ENCODE measurements at places on chromosomes 11 and 22.

DNA sequence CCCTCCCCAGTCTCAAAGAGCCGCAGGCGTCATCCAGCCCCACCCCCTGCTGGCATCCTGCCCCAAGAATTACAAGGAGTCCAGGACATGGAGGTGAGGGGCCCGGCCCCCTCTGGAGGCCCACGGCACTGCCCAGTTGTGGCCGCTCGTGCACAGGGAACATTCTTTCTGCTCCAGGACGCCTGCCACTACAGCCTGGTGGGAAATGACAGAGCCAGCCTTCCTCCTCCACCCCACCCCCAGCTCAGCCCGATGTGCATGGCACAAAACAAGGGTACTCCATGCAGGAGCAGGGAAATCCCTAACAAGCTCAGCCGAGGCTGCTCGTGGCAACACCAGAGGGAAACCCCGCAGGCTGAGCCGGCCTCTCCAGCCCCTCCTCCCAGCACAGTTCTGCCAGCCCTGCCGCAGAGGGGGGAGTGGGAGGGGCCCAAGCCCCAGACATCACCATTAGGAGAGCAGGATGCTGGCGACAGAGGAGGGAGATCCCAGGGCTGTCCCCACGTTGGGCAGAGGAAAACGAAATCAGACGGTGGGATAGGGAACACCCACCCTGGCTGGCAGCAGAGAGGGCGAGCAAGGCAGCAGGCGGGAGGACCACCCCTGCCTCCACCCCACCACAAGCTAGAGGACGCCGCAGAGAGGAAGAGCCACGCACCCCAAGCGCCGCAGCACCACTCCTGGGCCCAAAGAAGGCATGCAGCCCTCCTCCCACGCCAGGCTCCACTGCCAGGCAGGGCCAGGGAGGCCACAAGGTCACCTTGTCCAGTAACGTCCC, 10.0 kb downstream of the IGSF9B start:
- DNase-seq: no peak

- no peak for DNase-seq
Measured at GRCh38 chr11:115017529-115017928, 339.2 kb downstream of the NXPE2 start.

- no peak for DNase-seq
Measured at GRCh38 chr11:121904148-121904547, 211.9 kb downstream of the BLID start.

GRCh38 chr11:126840201-126840886, 160.2 kb downstream of the KIRREL3 start:
- DNase-seq: no peak

- DNase-seq: no peak
Measured at GRCh38 chr11:19714387-19715363, 2.0 kb downstream of the NAV2 start.

DNA sequence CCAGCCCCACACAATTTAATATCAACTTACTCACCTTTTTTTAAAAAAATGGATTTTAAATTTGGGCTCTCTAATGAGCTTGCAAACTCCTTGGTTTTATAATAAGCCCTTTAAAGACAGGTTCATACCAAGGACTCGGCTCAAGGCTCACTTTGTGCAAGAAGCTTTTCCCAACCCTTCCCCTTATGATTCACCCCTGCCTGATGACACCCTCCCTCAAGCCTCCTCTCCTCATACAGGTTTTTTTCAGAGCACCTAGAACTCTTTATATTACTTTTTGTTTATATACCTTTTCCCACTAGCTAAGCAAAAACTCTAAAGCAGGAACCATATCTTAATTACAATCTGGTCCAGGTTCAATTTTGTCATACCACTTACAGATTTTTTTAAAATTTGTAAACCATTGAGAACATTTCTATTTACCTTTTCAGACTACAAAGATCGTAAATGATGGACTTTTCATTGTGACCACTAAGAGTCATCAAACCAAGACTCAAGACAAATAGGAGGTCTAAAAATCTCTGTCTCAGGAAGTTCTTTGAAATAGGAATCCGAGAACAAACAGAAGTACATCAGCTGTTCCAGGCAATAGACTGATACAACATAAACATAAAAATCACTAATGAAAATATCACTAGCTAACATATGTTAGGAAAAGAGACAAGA, 13.1 kb upstream of the EXPH5 start:
- no peak for DNase-seq

DNA sequence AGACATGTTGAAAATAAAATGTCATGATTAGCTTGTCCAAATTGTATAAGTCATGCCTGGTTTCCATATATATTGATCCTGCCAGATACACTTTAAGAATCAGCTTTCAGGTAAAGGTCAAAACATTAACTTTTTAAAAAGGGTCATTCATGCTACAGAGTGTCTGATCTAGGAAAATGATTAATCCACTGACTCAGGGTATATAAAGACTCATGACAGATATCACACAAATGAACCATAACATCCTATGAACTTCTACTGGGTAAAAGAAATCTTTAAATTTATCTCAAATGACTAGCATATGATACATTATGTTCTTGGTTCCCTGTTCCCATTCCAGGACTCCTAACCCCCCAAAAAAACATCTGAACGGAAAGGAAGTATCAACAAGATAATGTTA, 11.7 kb downstream of the MRTFA start:
- DNase-seq: no peak

- DNase-seq: no peak
Measured at GRCh38 chr22:40660730-40661129, 18.6 kb upstream of the MCHR1 start.

GRCh38 chr11:93524173-93524536, 19.0 kb downstream of the SMCO4 start:
- DNase-seq: no peak

- DNase-seq: no peak
Measured at GRCh38 chr11:95908826-95909225, 15.1 kb downstream of the MTMR2 start.

DNA sequence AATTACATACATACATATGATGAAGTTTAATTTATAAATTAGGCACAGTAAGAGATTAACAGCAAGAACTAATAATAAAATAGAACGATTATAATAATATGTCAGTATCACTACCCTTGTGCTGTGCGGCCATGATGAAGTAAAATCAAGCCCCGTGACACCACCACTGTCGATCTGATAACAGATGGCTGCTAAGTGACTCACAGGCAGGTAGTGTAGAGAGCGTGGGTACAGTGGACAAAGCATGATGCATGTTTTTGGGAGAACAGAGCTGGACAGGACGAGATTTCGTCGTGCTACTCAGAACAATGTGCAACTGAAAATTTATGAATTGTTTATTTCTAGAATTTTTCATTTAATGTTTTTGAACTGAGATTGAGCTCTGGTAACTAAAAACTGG, 108.4 kb upstream of the TIMP3 start:
- DNase-seq: no peak

GRCh38 chr11:78030429-78031325, 7.6 kb upstream of the KCTD14 start:
- DNase-seq: no peak

DNA sequence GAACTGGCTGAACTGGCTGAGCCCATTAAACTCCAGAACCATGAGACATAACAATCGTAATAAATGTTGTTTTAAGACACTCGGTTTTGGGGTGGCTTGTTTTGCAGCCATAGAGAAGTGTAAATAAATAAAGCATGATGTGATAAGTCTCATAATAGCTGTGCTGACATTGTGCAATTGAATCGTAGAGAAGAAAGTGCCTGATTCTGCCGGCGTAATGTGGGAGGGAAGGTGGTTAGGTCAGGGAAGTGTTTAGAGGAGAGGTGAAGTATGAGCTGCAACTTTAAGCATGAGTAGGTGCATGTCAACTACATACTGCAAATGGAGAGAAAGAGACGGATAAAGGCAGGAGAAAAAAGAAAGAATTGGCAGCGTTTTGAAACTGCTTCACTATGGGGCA, 217.1 kb downstream of the BLID start:
- no peak for DNase-seq

DNA sequence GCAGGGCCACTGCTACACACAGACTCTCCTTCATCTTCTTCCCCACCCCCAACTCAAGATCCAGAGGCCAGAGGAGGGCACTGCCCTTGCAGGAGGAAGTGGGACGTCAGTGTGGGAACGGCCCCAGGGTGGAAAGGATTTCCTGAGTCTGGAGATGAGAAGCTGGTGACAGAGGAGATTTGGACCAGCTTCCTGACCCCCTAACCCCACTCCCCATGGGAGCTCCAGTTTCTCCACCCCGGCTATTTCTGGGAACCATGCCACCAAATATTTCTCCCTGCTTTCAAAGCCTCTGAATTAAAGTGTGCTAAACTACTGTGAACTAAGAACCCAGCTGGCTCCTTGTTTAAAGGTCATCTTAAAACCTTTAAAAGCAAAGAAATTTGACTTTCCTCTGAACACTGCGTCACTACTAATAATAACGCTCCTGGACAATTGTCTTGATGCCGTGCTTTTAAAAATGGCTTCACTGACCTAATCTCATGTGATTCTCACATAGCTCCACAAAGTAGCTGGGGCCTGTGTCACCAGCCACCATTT, 46.6 kb downstream of the CWC15 start:
- DNase-seq: no peak

DNA sequence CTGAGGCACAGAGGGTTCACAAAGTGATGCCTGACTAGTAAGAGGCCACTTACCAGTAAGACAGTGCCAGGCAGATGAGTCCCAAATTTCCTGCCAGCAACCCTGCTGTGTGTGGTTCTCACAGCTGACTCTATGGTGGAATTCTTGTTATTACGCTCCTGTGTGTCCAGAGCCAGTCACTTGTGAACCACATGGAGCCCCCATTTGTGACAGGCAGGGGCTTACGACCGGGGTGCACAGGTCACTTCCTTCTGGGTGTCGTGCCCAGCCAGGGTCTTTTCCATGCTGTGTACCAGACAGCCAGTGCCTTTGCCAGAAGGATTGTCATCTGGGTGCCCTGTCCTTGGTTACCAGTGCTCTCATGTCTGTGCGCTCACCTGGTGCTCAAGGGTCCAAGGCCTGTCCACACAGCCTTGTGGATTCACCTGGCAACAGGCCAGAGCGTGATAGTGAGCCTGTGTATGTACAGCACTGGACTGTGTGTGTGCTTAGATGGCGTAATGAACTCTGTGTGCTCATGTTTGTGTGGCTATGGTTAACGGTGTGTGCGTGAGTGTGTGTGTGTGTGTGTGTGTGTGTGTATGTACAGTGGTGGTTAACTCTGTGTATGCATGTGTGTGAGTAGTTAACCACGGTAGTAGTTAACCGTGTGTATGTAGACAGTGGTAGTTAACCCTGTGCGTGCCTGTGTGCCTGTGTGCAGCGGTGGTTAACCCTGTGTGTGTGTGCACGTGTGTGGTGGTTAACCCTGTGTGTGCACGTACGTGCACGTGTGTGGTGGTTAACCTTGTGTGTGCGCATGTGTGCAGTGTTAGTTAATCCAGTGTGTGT, 18.6 kb downstream of the GRAMD4 start:
- peak; percentile 71 for DNase-seq

- no peak for DNase-seq
Measured at GRCh38 chr11:60375316-60375715, 3.0 kb upstream of the MS4A7 start.

GRCh38 chr11:1729692-1730011, 20.7 kb downstream of the IFITM10 start:
- DNase-seq: no peak

- DNase-seq: no peak
Measured at GRCh38 chr11:17865765-17866428, 131.3 kb downstream of the KCNC1 start.

DNA sequence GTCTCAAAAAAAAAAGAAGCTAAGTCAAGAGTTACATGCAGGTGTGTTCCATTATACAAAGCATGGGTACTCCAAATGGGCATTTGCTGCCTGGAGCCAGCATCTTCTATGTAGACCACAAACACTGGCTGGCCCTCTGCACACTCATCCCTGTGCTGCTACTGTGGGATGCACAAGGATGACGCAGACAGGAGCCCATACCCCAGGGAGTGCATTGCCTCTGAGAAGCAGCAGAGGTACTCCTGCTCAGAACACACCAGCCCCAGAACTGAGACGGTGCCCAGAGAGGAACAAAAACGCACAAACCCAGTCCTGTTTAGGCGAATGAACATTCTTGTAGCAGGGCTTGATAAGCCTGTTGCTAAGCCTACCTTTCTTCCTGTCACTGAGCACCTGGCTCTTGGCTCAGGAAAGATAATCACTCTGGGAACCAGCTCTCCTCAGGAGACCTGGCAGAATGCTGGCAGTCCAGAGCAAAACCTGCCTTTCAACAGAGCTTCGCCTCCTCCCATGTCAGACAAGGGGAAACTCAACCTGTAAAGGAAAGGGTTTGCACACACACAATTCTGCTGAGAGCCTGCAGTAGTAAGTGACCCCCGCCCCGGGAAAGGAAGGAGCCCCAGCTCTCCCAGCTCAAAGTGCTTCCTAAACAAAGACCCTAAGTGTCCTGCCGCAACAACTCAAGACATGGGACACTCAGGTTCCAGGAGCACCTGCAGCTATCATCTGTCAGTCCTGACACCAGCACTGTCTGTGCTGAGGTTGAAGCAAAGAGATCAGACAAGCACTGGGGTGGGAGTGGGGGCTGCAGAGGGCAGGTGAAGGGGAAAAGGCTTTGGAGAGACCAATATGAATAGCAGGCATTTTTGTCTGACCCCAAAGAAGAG, 145.7 kb downstream of the TENM4 start:
- DNase-seq: no peak

DNA sequence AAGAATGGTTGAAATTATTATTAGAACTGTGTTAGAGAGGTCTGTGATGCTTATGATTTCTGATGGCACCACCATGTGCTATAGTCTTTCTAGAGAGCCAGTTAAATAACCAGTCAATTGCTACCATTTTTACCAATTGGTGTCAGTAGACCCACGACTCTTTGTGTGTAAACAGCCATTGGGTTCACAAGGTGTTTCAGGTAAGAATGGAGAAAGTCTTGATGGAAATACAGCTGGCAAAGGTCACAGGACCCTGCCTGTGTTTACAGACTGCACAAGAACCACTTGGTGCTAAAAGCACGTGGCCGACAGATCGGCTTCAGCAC, 30.5 kb upstream of the OR10G7 start:
- DNase-seq: no peak

GRCh38 chr11:123567466-123567865, 87.0 kb downstream of the SCN3B start:
- no peak for DNase-seq

- DNase-seq: no peak
Measured at GRCh38 chr11:73889019-73889418, 12.2 kb downstream of the PAAF1 start.

DNA sequence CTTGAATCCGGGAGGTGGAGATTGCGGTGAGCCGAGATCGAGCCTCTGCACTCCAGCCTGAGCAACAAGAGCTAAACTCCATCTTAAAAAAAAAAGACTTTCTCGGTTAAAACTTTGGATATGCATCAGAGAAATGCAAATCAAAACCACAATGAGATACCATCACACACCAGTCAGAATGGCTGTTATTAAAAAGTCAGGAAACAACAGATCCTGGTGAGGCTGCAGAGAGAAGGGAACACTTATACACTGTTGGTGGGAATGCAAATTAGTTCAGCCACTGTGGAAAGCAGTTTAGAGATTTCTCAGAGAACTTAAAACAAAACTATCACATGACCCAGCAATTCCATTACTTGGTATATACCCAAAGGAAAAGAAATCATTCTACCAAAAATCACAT, 619.4 kb upstream of the KIRREL3 start:
- no peak for DNase-seq
